Stimulated activated CD8-positive, alpha-beta memory T cell treated with anti-CD3 and anti-CD28 coated beads, Interleukin-2, amount 100 ng/mL, for 48 hours (primary cell): ENCODE measurements at places on chromosomes 1 and 21.

GRCh38 chr1:199124351-199124750 is 485.5 kb downstream of the PTPRC start:
- DNase-seq = no peak

- no peak for DNase-seq
Measured at GRCh38 chr1:184433956-184434502, 47.2 kb downstream of the C1orf21 start.

DNA sequence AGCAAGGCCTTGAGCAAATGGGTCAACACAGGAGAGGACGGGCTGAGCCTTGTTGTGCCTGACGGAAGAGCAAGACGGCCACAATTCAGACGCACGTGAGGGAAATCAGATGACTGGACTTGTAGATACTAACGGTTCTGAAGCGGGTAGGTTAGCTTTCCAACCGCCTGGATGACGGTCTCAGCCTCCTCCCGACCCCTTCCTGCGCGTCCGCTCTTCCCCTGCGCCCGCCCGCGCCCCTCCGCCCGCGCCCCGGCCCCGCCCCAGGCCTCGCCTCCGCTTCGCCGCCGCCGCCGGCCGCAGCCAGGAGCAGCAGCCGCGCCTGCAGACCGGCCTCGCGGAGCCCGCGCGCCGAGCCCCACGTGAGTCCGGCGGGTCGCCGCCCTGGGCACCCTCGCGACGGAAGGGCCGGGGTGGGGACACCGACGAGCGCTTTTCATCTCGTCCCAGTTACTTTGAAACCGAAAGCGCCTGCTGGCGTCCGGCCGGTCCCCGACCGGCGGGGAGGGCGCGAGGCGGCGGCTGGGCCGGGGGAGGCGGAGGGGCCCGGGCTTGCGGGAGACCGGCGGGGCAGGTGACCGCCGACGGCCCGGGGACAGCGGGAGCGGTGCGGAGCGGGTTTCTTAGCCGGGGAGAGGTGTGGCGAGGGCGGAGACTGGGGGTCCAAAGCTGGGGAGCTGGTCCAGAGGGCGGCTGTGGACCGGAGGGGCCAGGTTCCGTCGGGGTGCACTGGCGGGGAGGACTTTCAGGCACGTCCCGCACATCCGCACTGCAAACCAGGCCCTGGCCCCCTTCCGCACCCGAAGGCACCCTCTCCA is at the start of gene TRAF5:
TSS of gene TRAF5 (plus strand) at position 306 of the 818 bp plus-strand sequence. CDS start 26,407 bp downstream, outside the sequence.
- peak; percentile 25 for DNase-seq

- no peak for DNase-seq
Measured at GRCh38 chr1:227886503-227886961, 61.2 kb downstream of the WNT9A start.

DNA sequence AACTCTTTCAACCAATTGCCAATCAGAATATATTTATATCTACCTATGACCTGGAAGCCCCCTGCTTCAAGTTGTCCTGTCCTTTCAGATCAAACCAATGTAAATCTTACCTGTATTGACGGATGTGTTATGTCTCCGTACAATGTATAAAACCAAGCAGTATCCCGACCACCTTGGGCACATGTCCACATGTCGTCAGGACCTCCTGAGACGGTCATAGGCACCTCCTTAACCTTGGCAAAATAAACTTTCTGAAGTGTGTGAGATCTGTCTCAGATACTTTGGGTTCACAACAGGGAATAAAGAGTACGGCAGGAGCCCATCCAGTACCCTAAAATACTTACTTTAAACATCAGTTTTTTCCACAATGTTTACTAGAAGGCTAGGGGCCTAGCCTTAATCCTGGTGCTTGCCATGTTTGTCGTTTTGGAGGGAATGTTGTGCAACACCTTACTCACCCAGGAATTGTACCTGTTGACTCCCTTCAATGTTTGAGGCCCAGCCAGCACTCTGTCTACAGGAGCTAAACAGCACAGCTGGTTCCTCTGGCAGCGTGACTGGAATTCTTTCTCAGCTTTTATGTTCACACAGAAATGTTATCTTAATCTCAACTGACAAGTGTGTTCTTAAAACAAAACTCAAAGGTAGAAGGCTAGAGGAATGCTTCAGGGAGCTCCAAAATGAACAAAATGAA is 90.8 kb upstream of the USP25 start:
- DNase-seq = no peak

DNA sequence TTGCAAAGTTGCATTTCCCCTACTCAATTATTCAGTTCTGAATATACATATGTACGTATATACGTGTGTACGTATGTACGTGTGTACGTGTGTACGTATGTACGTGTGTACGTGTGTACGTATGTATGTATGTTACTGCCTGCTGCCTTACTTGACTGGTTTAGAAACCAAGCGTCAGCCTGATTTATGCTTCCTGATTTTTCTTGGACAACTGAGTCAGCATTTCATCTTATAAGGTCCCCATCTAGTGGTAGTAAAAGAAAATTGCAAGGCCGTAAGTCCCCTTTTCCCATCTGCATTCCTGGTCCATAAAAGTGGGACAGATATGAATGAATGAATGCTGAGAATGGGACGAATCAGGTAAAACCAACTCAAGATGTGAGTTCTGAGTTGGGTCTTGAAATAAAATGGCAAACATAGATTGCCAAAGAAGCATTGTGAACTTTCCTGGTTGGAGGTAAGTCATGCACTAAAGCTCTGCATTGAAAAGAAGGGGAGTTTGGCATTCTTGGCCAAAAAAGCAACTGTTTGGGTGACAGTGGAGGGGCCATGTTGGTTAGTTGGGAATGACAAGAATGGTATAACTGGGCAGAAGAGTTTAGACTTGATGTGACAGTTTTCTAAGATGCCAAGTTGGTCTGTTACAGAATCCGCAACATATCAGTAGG is 76.4 kb upstream of the DNAH14 start:
- DNase-seq = no peak

GRCh38 chr1:160112357-160112756 is 3.2 kb upstream of the ATP1A2 start:
- DNase-seq = no peak

GRCh38 chr21:38780879-38781278 is 24.9 kb upstream of the ETS2 start:
- DNase-seq = no peak

DNA sequence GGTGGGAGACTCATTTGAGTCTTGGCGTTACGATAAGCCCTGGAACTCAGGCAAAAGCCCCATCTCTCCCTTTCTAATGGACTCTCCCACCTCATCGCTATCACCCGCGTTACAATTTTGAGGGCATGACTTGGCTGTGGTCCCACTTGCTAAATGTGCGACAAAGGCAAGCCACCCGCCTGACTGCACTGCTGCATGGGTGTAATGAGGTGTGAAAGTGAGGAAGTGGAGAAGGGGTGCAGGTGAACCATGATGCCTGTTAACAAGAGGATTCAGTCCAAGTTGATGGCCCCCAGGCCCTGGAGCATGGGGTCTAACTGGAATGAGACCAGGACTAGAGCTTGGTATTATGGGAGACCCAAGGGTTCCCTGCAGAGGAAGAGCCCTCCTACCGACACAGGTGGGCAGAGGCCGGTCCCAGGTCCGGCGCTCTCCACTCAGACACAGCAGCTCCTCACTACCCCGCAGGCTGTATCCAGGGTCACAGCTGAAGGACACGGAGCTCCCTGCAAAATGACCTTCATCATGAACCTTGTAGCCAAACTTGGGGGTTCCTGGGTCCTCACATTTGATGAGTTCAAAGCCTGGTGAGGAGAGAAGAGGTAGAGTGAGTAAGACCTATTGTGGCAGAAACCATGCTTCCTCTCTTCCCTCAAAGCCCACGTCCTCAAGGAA is 165.4 kb upstream of the HMGB4 start:
- DNase-seq = no peak

DNA sequence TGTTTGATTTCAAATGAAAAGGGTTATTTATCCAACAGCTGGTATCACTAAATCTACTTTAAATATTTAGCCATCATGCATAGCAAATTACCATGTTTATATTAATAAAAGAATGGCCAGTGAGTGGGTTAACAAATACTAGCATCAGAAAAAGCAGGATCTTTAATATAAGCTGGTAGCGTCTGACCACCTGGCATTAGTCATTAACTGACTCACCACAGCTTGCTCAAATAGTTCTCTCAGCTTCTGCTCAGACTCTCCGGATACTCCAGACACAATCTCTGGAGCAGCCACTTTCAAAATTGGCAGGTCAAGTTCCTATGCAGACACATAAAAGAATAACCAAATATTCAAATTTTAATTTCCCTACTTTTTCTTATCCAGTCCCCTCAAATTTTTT is 29.6 kb downstream of the NVL start:
- no peak for DNase-seq

DNA sequence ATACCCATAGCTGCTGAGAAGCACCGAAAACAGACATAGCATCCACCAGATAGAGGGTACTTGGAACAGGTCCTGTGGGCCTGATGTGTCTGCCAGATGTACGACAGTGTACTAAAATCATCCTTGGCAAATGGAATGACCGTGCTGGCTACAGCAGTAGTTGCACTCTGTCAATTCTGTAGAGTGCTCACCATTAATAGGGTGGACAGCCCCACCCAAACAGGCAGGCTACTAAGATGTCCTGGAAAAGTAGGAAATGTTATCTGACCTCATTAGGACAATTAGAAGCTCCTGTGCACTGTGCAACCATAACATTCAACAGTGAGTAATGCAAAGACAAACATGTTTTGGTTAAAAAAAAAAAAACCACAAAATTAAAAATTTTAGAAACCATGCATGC is 106.2 kb downstream of the PTPN14 start:
- DNase-seq = no peak

DNA sequence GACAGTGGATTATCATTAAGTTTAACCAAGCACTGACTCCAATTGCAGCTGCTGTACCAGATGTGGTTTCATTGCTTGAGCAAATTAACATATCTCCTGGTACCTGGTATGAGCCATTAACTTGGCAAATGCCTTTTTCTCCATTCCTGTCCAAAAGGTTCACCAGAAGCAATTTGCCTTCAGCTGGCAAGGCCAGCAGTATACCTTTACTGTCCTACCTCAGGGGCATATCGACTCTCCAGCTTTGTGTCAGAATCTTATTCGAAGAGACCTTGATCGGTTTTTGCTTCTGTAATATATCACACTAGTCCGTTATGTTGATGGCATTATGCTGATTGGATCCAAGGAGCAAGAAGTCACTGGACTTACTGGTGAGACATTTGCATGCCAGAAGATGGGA is 9.5 kb upstream of the GTF2B start:
- no peak for DNase-seq

- no peak for DNase-seq
Measured at GRCh38 chr21:33682992-33683627, 40.8 kb downstream of the ITSN1 start.

DNA sequence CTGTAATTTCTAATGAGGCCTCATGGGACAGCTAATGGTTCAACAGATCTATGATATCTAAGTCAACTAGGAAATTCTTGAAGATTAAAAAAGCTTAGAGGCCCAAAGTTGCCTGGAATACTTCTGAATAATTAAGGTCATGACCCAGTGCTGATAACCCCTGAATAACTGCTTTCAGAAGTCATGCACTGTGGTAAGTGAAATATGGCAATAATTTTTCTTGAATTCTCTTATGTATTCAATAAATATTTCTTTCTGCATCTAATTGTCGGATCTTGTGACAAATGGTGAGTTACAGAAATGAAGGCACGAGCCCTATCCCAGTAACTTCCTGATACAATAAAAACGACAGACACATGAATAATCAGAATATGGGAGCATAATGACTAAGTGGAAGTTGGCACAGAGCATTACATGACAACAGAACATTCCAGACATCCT is 219.3 kb upstream of the GREM2 start:
- DNase-seq = no peak

GRCh38 chr1:218357211-218357892 is 12.2 kb downstream of the TGFB2 start:
- no peak for DNase-seq

GRCh38 chr1:55447488-55447887 is 232.3 kb upstream of the USP24 start:
- DNase-seq = no peak

DNA sequence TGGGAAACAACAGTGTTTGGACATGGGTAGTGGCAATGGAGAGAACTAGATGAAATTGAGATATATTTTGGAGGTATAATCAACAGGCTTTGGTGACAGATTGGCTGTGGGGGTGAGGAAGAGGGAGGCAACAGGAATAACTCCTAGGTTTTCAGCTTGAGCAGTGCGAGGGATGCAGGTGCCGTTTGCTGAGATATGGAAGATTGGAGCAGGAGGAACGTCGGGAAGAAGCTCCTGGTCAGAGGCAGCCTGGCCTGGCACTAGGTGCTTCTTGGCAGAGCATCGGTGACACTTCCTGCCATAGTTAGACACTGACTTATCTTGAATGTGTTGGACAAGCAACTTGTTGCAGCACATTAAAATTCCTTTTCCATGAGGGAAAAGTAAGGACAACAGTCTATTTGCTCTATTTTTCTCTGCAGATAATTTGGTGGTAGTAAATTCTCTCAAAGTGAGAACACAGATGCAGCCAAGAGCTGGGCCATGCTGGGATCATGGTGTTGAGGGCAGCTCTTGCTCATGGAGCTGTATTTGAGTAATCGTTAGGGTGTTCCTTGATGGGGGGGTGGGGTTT is 21.5 kb upstream of the MYSM1 start:
- no peak for DNase-seq

DNA sequence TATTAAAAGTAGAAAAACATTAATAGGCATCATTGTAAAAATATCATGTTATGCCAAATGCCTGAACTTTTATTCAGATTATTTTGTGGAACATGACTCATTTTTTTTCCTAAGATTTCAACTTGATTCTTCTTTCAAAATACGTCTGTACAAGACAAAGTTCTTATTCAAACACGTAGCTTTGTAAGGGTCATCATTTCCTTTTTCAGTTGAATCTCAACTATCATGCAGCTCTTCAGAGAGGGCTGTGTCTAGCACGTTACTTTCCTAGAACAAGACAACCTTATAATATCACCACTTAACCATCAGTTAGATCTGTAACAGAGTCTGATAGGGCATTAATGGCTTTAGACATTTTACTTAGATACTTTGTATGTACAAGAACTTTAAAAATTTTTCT is 608.9 kb downstream of the AMY1C start:
- no peak for DNase-seq

GRCh38 chr1:89611721-89612120 is 21.2 kb upstream of the LRRC8C start:
- no peak for DNase-seq

- no peak for DNase-seq
Measured at GRCh38 chr21:44054710-44055109, 42.6 kb downstream of the TRAPPC10 start.

GRCh38 chr1:192867180-192867579 is 58.3 kb downstream of the RGS2 start:
- DNase-seq = no peak
